ENCODE measurements at places on chromosomes 7 and 10.

DNA sequence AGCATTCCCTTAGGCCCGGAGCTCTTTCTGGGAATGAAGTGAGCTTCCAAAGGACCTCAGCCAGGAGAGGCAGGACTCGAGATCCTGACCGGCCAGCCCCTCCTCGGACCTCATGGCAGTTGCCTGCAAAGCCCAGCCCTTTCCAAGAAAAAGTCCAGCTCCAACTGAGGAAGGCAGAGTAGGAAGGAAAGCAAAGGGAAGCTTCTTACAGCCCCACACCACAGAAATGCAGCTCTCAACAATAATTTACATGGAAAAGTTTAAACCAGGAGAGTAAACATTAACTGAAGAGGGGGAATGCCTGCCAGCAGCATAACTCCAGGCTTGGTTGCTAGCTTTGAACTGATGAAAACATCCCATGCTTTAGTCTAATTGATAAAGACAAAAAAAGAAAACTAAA, 153.9 kb upstream of the PFKP start:
- DNase-seq: no peak

DNA sequence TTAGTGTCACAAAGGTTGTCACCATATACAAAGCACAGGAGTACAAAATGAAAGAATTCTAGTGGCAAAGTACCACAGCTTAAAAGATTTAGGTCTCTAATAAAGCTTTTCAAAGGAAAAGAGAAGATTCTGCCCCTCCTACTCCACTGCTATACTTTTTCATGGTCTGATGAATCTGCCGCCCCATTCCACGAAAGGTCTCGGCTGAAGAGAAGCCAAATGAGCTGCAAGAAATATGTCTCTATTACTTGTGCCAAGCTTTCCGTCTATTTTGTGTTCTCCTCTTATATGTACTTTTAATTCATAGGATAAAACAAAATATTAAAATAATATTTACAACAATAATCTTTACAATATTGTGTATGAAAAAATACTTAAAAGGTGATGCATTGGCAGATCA, 222.6 kb downstream of the ANK3 start:
- no peak for DNase-seq

DNA sequence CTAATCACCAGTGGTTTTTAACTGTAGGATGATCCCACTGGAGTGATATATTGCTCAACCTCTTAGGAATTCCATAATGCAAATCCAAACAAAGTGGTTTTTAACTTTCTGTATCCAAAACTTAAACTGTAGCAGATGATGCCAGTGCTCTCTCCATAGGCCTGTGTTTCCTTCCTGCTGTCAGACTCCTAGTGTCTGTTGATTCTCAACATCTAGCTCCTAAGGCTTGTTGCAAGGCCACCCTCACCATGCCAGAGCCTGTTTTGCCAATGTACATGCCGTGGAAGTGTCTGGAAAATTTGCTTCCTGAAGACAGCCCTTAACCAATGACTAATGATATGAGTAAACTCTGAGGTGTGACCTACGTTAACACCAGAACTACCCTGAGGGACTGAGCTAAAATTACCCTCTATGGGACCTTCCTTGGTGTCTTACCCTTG, 39.3 kb downstream of the C1GALT1 start:
- peak; percentile 21 for DNase-seq

DNA sequence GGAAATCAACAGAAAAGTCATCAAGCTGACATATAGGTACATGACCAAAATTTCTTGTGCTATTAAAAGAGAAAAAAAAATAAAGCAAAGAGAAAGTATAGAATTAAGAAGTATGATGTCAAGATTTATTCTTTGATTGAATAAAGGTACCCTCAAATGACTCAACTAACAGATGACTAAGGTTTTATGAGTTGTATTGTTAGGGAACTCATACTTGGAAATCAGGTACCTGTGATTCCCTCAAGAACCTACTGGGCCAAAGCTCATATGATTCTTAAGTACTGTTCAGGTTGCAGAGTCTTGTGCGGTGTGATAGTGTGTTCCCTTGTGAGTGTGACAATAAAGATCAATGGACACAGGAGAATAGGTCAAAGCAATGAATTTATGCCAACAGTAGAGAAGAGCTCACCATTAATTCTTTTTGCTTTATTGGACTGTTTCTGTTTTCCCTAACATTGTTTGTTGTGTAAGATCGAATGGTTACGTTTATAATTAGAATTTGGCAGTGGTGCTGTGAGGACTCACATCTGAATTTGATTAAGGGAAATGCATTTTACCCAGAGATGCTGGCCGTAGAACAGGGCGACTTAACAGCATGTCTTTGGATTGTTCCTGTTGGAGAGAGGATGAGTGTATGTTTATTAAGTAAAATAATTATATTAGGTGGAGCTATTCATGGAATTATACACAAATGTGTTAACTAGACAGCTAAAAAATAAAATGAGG, 293.2 kb upstream of the SEMA3D start:
- no peak for DNase-seq
